ENCODE measurements at places on chromosomes 2 and 18.

- no peak for DNase-seq
These were observed 42.0 kb downstream of the NUP35 start for GRCh38 chr2:183166210-183166609.

DNA sequence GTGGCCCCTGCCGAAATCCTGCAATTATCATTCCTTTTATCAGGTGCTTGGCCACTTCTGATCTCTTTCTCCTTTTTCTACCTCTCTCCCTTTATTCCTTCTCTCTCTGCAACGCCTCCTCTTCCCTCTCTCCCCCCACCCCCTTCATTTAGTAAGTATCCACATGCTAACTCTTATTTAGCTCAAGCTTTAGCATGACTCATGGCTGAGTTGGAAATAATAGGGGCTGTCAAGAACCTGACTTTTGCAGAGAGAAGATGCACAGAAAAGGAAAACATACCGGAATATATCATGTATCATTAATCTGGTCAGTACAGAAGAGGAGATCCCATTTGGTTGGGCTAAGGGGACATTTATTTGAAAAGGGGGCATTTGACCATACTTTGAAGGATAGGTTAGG lies 33.1 kb downstream of the FAM171B start:
- DNase-seq = no peak

DNA sequence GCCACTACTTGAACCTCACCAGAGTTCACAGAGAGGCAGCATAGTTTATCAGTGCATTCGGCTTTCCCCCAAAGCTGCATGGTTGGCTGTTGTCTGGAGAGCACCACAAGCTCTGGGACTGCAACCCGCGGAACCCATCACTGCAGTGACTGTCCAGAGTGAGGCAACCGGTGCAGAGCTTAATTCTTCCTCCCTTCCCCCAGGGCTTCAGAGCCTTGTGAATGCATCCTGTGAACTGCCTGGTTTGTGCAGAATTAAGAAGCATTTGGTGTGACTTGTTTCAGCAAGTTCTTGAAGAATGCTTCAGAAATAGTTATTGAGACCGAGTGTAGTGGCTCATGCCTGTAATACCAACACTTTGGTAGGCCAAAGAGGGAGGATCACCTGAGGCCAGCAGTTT lies 99.2 kb upstream of the FOSL2 start:
- DNase-seq = no peak

GRCh38 chr2:85578243-85579180 lies 1.1 kb downstream of the VAMP8 start:
- DNase-seq = no peak

DNA sequence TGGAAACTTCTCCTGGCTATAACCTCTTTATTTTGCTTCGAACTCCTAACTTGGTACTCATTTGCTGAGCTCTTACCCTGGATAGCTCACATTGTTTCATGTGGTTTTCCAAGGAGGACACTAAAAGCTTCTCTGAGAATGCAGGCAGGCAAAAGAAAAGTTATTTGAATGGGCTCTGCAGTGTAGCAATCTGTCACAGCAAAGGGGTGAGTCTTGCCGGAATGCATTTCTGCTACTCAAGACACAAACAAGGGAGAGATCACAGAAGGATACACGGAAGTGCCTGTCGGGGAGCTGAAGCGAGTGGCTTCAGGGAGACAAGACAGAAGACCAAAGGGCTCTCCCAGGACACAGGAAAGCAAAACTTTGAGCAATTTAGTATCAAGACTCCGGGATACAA lies 265.4 kb downstream of the SS18 start:
- no peak for DNase-seq

DNA sequence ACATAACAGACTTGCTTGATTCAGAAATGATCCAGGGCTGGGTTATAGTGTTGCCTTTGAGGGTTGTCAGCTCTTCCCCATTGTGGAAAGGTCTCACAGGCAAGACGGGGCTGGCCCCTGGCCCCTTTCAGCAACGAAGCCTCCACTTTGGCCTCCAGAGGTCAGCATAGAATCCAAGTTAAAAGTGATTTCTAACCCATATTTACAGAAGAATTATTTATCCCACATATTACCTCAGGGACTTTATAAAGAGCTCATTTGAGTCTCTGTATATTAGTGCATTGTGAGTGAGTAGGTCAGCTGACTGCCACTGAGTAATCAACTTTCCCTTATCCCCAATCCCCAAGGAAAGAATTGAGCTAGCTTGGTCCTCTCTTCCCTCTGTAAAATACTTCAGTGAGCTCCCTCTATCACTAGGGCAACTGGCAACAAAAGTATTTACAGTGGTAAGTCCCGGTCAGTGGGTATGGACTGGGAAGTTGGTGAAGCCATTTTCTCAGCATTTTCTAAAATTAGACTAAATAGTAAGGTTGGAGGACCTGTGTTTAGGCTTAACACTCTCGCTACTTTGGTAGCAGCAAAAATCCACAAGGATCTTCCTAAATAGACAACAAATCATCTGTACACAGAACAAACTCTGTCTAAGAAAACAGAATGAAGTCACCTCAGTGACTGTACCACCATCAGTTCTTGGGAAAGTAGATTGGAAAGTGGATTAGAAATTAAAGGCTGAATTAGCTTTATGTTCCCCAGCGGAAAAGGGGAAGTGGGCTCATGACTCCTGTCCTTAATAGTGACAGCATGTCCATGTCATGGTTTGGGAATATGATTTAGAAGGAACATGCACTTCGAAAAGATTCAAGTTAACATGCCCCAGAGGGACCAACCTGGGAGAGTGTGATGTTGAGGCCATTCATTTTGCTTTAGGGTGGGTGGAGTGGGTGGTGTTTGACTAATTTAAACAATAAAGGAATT lies 171.0 kb upstream of the SIX3 start:
- DNase-seq = no peak

DNA sequence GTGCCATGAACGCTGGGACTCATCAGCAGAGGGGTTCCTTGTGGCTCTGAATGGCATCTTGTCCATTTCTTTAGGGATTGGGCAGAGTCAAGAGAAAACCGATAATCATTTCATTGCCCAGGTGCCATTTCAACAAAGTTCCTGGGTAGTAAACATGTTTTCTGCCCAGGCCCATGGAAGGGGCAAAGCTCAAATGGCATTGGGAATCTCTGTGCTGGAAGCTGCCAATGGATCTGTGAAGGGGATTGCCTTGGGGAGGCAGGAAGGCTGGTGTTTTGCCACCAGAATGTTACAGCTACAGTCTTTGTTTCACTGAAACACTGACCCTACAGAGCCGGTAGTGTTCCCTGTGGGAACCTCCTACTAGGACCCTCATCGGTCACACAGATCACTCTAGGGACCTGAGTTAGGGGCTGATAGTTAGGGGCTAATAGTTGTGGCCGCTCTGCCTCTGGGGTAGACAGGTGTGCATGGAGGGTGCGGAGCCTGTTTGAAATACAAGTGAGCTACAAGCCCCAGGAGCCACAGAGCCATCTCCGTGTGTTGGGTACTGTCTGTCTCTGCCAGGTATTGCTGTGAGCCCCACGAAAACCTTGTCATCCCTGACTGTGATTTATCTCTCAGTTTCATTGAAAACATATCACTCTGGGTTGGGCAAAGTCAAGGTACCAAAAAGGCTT lies 224.4 kb upstream of the COPS8 start:
- DNase-seq = no peak

DNA sequence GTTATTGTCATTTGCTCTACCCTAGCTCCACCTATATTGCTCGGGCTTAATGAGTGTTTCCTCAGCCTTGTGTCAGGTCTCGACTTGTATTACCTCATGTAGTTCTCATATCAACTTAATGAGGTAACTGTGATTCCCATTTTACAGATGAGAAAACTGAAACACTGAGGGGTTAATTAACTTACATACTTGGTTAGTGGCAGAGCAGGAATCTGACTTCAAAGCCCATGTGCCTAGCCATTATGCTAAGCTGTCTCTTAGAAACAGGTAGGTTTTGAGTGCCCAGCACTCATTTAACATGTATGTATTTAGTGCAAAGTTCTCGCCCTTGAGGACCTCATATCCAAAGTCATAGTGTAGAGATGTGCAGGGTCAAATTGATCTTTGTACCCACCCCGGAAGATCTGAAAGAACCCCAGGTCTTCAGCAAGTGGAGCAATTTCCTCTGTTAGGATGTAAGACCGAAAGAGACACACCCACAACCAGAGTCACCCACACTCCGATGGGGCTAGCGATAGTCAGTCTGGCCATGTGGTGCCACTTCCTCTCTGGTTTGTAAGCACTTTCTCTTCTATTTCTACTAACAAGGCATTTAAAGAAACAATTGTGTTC lies 121.0 kb upstream of the SLC39A10 start:
- peak; percentile 51 for DNase-seq

DNA sequence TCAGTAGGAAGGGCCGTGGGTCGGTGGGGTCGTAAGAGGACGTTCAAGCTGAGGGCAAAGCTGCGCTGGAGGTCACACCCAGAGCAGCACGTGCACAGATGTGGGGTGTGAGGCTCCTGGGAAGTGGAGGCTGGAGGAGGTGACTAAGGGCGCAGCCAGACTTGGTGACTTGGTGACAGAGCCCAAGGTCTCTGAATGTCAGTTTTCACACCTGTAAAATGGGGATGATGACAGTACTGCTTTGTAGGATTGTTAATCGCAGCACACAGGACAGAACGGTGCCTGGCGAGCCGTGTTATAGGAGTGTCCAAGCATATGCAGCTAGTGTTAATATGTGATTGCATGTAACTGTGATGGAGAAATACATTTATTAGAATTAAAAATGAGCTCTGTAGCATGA lies 40.8 kb downstream of the NTSR2 start:
- no peak for DNase-seq

DNA sequence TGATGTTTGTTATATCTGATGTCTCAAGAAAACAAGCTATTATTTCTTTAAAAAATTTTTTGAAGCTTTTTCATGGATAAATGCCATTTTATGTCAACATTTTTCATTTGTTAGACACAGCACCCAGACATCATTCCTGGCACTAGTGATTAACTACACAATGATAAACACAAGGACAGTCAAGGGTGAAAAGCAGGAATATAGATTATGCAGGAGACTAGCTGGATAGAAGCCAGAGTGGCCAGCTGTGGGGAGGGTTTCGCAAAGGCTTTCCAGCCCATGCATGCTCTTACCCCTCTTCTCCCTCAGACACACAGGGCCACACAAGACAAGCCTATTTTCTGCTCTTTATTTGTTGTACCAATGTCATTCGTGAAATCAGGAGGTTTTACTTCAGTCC lies 127.1 kb upstream of the TTC39C start:
- DNase-seq = no peak

DNA sequence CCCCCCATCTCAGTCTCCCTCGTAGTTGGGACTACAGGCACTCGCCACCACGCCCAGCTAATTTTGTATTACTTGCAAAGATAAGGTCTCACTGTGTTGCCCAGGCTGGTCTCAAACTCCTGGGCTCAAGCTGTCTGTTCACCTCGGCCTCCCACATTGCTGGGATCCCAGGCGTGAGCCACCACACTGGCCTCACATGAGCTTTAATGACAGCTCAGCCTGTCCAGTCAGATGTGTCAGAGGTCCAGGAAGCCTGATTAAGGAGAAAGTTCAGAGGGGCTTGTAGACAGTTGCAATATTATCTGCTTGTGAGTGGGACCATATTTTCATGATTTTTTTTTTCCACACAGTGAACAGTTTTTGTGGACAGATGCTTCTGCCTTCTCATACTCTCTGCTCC lies 82.0 kb downstream of the LIMS1 start:
- no peak for DNase-seq

DNA sequence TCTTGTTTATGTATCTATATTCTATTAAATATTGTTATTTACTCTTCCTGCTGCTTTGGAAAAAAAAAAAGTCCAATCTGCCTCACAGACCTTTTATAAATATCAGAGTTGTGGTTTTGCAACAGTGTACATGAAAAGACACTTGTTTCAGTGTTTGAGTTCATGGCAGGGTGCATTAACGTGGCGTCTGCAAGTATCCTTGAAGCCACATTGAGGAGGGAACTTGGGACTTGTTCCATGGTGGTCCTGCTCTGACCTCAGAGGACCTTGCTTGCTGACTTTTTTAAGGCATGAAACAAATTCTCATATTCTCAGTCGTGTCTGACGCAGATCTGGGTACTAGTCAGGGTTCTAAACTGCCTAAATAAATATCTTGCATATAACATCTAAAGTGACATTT lies 55.1 kb downstream of the CRIM1 start:
- DNase-seq = no peak

- no peak for DNase-seq
These were observed 22.6 kb upstream of the CXXC1 start for GRCh38 chr18:50310080-50310479.

- no peak for DNase-seq
These were observed 72.6 kb upstream of the THUMPD2 start for GRCh38 chr2:39851651-39852110.

GRCh38 chr2:84904151-84904550 lies 1.3 kb upstream of the TMSB10 start:
- DNase-seq = no peak

- DNase-seq = no peak
These were observed 31.5 kb upstream of the CAB39 start for GRCh38 chr2:230681171-230681545.

GRCh38 chr2:192194265-192194865 lies 368 bp downstream of the TMEFF2 start:
- no peak for DNase-seq

DNA sequence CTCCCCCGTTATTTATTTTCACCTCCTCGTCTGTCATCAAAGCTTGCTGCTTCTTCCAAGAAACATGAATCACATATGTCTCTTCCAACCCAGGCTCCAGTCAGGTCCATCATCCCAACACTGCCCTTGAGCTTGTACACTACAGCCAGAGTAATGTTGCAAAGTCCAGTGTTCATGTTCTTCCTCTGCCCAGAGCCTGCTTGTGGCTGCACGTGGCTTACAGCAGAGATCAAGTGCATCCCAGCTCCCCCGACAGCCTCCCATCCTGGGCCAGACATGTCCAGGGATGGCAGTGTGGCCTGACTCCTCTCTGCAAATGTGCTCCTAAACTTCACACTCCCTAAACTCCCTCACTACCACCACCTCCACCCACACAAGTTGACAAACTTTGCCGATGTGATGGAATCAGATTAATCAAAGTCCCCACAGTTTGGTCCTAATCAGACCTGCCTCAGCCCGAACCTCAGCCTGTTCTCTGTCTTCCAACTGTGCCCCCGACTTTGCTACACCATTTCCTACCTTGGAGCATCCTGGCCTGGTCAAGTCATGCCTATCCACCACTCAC lies 54.2 kb upstream of the MAPRE3 start:
- no peak for DNase-seq

GRCh38 chr2:197322143-197322542 lies 11.6 kb upstream of the ANKRD44 start:
- no peak for DNase-seq

DNA sequence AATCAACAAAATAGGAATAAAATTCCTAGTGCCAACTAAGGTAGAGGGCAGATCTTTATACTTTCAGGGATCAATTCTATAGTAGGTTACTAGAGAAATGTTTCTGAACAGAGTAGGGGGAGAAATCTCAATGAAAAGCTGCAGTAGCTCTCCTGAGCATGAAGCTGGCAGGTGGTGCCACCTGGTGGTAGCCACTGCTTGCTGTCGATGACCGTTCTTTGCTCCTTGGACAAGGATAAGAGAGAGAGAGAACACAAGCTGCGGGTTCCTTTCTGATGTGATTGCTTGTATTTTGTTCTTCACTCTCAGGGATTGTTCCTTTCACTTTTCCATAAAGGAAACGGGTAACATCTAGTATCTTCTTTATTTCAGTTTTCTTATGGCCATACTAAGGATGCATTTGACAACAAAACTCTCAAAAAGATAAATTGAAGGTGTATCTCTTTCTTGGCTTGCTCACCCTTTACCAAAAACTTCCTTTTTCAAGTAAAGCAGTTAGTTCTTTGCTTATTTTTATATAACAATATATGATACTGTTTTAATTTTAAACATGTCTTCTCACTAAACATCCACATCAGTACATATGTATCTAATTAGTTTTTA lies 18.6 kb upstream of the MRPL19 start:
- DNase-seq = peak; percentile 34

Measured in activated T-cell treated with anti-CD3 and anti-CD28 coated beads for 1 hour (primary cell).